Activated T-cell treated with anti-CD3 and anti-CD28 coated beads for 4 hours (primary cell): ENCODE measurements at places on chromosomes 16 and 17.

- no peak for DNase-seq
Measured at GRCh38 chr16:28549301-28549899, 4.3 kb upstream of the SGF29 start.

GRCh38 chr17:48749621-48750553 is 21.3 kb upstream of the HOXB13 start:
- no peak for DNase-seq

- no peak for DNase-seq
Measured at GRCh38 chr17:43524945-43525575, 21.1 kb downstream of the ETV4 start.

DNA sequence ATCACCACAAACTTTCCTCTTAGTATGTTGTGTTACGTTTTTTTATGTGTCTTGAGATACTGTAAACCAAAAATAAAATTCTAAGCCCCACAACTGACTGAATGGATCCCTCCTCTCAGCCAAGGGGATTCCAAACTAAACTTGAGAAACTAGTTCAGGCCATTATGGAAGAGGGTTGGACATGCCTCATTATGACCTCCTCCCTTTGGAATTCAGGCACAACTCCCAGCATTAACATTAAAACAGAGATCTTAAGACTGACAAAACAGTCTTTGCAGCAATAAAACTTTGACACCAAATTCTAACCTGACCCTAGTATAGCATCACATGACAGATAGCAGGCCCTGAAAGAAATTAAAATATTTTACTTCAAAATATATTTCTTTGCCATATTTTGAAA is 51.1 kb upstream of the SLC47A1 start:
- no peak for DNase-seq

DNA sequence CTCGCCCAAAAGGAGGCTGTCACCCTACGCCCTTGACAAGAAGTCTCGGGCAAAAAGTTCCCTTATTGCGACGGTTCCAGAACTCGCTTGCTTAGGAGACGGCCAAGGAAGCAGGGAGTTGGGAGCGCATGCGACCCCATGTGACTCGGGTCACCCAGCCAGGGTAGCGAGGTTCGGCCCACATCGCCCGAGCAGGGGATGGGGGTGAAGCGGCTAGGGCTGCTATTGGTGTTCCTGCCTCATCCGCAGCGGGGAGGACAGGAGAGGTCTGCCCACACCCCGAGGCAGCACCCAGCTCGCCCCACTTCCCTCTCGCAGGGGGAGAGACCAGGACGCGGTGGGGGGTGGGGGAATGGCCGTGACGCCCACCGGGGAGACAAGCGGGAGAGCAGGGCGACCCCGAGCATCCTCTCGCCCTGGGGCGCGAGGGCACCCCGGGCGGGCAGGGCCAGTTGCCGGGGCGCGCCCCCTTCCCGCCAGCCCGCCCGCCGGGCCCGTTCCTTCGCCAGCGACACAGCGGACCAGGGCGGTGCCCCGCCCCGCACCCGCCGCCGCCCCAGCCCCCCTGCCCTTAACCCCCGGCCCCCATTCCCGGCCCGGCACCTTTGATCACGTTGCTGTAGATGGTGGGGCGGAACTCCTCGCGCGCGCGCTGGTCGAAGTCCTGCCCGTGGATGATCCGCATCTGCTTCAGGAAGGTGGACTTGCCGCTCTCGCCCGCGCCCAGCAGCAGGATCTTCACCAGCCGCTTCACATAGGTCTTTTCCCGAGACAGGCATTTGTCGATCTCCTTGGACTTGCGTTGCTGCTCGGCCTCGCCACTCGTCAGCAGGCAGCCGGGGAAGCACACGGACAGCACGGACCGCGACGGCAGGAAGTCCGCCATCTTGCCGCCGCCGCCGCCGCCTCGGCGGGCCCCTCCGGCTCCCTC is 567 bp downstream of the GNA13 start:
- DNase-seq: peak; percentile 30

GRCh38 chr17:550463-551180 is 164.0 kb downstream of the VPS53 start:
- DNase-seq: no peak

GRCh38 chr17:60333628-60334031 is 58.3 kb downstream of the USP32 start:
- DNase-seq: no peak
